ENCODE measurements at places on chromosomes 5 and 9.

GRCh38 chr5:88089719-88090390 is 178.8 kb downstream of the TMEM161B start:
- no peak for DNase-seq

- no peak for DNase-seq
Observed at GRCh38 chr9:88664773-88665172, 129.8 kb downstream of the NXNL2 start.

DNA sequence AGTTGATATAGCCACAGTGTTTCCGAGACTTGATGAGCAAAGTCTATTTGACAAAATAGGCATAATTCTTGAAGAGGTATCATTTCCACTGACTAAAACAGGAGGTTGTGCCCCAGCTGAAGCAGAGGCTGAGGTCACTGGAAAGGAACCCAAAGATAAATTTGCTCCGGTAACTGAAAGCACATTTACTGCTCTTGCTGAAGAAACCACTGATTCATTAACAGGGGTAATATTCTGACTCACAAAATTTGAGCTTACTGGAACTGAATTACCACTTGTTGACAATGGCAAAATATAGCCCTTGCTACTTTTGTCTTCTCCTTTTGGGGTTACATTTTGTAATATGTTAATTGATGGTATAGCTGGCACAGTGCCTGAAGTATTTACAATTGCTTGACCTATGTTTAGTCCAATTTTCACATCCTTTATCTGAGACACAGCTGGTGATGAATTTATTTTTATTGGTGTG is 30.2 kb downstream of the MLANA start:
- no peak for DNase-seq

DNA sequence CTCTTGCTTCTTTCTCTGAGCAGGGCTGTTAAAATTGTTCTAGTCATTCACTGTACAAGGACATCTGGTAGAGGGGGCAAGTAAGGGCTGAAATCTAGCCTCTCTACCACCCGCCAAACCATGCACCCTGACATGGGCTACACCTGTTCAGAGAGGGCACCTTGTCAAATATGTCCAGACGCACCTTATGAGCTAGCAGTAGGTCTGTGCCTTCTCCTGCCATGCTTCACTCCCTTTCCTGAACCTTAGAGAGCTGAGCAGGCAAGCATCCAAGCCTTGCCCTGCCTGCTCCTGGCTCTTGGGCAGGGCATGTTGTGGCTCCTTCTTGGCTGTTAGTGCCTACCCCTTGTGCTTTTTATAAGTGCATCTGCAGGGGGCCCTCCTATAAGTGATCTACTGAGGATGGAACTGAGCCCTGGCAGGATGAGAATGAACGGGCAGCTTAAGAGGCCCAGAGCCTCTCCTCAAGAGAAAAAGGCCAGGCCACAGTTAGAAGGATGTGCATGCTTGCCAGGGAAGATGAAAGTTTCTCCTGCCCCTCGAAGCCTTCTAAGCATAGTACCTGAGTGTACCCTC is 3.8 kb upstream of the NEUROG1 start:
- DNase-seq: no peak

GRCh38 chr5:124343451-124343867 is 403.0 kb downstream of the ZNF608 start:
- DNase-seq: no peak

GRCh38 chr5:77418601-77419581 is 73.2 kb downstream of the WDR41 start:
- no peak for DNase-seq

DNA sequence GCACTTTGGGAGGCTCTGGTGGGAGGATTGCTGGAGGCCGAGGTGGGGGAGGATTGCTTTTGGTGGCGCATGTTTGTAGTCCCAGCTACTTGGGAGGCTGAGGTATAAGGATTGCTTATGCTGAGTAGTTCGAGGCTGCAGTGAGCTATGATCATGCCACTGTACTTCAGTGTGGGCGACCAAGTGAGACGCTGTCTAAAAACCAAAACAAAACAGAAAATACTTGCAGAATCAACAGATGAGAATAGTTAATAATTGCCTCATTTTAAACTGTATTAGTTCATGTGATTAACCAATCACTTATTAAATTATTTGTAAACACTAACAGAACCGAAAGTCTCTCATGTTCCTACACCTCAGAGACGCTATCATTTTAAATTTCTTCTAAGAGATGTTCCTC is 118.1 kb downstream of the CCDC171 start:
- DNase-seq: no peak

- no peak for DNase-seq
Observed at GRCh38 chr5:150539206-150539605, 31.3 kb downstream of the NDST1 start.

GRCh38 chr9:122883125-122883524 is 22.0 kb downstream of the RC3H2 start:
- no peak for DNase-seq

GRCh38 chr9:39588500-39589137 is 233.2 kb downstream of the SPATA31A1 start:
- DNase-seq: no peak

GRCh38 chr9:13354733-13355132 is 75.2 kb upstream of the MPDZ start:
- no peak for DNase-seq

GRCh38 chr5:168743617-168744016 is 164.4 kb upstream of the PANK3 start:
- DNase-seq: no peak
